ENCODE measurements at places on chromosomes 5 and 9.

DNA sequence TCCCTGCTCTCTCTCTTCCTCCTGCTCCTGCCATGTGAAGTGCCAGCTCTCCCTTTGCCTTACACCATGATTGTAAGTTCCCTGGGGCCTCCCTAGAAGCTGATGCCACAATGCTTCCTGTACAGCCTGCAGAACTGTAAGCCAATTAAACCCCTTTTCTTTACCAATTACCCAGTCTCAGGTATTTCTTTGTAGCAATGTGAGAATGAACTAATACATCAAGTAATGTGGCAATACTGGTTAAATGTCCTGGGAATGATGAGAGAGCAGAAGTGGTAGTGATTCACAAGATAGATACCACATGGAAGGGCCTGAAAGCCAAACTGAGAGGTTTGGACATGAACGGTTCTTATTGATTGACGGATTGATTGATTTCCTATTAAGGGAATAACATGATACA lies 62.6 kb upstream of the IL12B start:
- DNase-seq = no peak

- no peak for DNase-seq
Observed at GRCh38 chr5:94700592-94700991, 82.1 kb downstream of the SLF1 start.

GRCh38 chr5:123505633-123506032 lies 6.3 kb upstream of the CSNK1G3 start:
- DNase-seq = no peak

- no peak for DNase-seq
Observed at GRCh38 chr5:158152136-158152535, 293.2 kb upstream of the CLINT1 start.

GRCh38 chr5:105554568-105555169 lies 1992.1 kb upstream of the NUDT12 start:
- peak; percentile 13 for DNase-seq

- DNase-seq = peak; percentile 47
Observed at GRCh38 chr9:69421908-69422801, 97.1 kb downstream of the ENTREP1 start.

- DNase-seq = no peak
Observed at GRCh38 chr9:116466271-116467235, 220.6 kb upstream of the TRIM32 start.

All from H4 (cell line).